ENCODE measurements at places on chromosomes 11 and 22.

- no peak for DNase-seq
These were observed 49.7 kb downstream of the RPL27A start for GRCh38 chr11:8732324-8732670.

DNA sequence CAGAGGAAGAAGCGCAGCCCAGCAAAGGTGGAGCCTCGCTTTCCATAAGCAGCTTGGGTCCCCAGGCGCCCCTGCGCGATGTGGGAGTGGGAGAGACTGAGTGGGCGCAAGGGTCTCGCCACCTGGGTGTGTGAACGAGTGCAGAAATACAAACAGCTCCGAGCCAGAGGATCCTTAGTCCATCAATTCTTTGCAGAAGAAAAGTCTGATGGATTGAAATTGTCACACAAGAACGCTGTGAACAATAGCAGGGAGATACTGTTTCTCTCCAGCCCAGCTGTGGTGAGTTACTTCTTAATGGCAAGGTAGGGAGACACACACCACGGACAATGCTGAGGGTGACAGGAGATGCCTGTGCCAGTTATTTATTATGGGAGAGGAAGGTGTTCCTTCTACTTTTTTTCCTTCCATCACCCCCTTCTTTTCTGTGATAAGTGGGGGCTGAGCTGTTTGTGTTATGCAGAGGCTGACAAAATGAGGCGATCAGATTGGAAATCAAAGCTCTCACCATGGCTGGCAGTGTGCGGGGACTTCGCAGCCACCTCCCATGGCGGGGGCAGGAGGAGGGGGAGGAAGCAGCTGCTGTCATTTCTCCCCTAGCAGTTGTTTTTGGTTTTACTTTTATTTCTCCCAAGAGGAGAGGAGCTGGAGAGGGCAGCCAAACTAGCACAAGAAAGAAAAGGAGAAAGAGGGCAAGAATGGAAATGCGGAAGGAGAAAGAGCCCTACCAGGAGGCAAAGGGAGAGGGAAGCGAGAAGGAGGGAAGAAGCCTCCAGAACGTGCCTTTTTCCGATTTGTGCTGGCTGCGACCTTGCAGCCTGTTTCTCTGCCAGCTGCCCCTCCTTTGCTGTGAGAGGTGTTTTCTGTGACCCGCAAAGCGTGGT lies 755.8 kb downstream of the NTM start:
- DNase-seq, result peak; percentile 30

DNA sequence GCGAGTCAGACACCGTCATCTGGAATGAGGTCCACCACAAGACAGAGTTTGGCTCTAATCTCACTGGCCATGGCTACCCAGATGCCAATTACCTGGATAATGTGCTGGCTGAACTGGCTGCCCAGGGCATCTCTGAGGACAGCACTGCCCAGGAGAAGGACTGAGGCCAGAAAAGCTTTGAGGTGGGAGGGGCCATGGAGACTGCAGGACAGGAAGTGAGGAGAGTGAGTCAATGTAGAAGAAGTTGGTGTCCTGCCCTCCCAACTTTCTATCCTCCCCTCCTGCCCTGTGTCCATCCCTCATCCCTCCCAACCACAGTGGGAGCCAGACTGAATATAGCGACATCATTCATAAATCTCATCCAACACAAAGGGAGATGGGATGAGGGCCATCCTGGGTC lies 8.0 kb downstream of the MPEG1 start:
- DNase-seq, result no peak

GRCh38 chr11:120554766-120555432 lies 43.4 kb downstream of the GRIK4 start:
- peak; percentile 50 for DNase-seq

GRCh38 chr11:13405220-13405619 lies 57.8 kb downstream of the BTBD10 start:
- DNase-seq, result no peak

DNA sequence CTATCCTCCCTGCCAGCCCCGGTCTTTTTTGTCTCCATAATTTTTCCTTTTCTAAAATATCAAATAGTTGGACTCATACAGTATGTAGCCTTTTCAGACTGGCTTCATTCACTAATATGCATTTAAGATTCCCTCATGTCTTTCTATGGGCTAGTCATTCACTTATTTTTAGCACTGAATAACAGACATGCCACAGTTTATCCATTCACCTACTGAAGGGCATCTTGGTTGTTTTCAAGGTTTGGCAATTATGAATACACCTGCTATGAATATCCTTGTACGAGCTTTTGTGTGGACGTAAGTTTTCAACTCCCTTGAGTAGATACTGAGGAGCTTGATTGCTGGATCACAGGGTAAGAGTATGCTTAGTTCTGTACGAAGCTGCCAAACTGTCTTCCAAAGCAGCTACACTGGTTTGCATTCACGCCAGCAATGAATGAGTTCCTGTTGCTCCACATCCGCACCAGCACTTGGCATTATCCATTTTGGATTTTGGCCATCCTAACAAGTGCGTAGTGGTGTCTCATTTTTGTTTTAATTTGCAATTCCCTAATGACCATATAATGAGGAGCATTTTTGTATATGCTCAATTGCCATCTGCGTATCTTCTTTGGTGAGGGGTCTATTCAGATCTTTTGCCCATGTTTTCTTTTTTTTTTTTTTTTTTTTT lies 21.1 kb downstream of the ALG12 start:
- DNase-seq, result no peak

DNA sequence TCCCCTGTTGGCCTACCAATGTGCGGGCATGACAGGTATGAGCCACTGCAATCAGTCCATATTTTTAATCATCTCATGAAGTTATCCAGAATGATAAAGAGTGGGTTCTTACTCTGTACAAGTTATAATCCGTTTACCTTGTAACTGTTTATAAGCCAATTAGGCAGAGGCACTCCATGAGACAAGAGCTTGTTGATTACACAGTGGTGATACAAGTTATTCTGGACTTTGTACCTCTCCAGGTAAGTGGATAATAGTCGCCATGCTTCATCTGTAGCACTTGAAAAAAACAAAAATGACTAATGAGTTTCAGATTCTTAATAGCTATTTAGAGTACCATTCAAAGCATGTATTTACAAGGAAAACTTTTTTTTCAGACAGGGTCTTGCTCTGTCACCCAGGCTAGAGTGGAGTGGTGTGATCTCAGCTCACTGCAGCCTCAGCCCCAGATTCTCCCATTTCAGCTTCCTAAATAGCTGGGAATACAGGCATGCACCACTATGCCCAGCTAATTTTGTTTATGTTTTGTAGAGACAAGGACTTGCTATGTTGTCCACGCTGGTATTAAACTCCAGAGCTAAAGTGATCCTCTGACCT lies 17.7 kb upstream of the FNBP4 start:
- no peak for DNase-seq

- no peak for DNase-seq
These were observed 111.7 kb downstream of the TEAD1 start for GRCh38 chr11:12785901-12786300.

DNA sequence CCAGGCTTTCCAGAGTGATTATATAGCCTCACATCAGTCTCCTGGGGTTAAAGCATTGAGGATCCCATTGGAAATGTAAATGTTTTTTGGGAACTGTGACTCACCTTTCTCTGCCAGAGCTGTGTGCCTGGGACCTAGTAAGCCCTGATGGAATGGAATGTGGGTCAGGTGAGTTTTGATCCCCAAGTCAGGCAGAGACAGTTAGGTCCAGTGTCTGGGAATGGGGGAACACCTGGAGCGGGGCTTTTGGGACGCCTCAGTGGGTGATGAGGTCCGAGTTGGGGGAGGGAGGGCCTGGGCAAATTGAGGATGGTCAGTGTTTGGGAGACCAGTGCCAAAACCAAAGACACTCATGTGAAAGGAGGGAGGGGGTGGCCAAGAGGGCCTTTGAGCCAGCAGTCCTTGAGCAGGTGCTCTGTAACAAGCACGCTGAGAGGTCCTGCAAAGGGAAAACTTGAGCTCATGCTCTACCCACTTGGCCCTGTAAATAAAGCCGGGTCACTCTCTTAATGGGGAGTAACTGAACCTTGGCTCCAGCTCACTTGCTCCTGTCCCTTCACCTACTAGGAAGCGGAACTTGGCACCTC lies 104.7 kb downstream of the NAV2 start:
- DNase-seq, result peak; percentile 58

DNA sequence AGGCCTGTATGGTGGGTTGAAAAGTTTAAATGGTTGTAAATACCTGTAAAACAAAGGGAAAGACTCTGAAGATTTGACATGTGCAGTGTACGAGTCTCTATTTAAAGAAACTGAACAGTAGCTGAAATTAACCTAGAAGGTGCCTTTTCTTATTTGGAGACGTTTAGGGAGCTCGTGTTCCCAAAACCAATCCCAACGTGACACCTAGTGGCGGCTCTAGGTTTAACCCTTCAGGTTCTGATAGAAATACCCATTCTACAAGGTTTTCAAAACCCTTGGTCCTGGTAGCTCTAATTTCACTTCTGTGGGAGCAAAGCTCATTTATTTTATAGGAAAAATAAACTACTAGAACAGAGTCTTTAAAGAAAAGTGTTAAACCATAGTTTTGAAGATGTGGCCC lies 258.3 kb downstream of the LRRC4C start:
- peak; percentile 36 for DNase-seq

- DNase-seq, result no peak
These were observed 4.9 kb downstream of the SSH3 start for GRCh38 chr11:67308031-67308866.

- no peak for DNase-seq
These were observed 29.5 kb upstream of the CCDC34 start for GRCh38 chr11:27392278-27393114.

DNA sequence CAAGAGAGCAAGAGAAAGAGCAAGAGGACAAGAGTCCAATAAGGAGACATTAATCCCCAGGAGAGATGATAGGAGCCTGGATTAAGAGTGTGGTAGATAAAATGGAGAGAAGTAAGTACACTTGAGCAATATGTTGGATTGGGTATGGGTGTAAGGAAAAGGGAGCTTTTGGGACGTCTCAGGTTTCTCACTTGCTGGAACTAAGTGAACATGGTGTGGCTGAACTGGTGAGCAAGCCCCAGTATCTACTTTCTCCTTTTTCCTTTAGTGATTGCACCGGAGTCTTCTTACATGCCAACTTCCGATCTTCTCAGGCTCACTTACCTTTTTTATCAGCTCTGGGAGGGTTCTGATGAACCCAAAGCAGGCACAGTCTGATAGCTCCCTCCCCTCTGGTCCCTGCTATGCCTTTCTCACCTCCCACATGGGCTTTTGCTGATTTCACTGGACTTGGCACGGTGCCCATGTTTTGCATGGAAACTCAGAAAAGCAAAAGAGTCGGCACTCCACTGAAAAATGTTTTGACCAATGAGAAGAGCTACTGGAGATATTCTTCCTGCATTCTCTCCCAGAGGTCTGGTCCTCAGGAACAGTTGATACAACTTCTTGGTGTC lies 14.5 kb upstream of the APLNR start:
- no peak for DNase-seq

DNA sequence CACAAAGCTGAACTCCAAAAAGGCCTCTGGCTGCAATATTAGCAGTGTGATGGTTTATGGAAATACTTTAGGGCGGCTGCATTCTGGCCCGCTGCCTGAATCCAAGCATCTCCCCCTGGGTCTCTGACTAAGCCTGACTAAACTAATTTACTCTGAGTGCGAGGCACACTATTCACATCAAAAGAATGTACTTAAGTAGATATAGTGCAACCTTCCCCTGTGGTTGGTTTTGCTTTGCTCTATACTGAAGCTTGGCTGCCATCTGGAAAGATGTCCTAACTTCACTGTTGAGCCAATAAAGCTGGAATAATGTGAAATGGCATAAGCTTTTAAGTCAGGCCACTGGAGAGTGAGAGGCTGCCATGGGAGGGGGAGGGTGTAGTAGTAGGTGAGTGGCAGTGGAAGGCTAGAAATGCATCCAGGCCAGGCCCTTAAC lies 321.6 kb downstream of the AASDHPPT start:
- no peak for DNase-seq

DNA sequence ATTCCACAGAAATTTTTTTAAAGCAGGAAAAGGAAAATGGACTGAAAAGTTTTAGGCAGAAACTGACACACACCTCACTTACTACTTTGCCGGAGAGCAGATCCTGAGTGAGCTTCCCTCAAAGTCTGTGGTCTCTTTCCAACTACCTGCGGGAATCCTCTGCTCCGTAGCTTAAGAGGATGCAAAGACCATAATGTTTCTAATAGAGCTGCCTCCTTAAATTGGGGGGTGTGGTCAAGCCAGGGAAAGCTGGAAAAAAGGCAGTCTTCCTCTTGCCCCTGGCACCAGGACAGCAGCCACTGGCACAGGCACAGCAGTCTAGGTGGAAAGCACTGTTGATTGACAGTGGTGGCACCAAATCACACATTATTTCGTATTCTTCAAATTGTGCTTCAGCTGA lies at the start of gene ETS1:
Gene ETS1, minus strand, starts transcription at position 144 of the 400 bp plus-strand sequence. CDS start 14,428 bp downstream, outside the sequence.
- DNase-seq, result peak; percentile 51

DNA sequence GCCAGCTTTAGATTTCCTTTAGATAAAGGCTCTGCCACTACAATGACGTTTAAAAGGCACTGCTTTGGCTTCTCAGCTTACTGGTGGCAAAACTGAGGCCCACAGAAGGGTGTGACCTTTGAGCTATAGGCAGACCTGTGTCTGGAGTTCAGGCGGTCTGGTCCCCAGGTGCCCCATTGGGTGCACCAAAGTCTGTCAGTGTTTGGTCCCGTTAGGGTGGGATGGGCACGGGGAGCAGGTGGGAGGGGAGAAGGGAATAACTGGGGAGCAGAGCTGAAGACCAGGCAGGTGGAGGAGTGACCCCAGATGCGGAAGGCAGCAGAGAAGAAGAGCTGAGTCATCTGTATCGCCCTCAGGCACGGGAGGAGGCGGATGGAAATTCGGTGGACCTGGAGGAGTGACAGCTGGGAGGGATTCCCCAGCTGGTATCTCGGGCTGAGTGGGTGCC lies 45.3 kb upstream of the GCAT start:
- DNase-seq, result no peak

- no peak for DNase-seq
These were observed 74.7 kb upstream of the DRD2 start for GRCh38 chr11:113549611-113550578.

DNA sequence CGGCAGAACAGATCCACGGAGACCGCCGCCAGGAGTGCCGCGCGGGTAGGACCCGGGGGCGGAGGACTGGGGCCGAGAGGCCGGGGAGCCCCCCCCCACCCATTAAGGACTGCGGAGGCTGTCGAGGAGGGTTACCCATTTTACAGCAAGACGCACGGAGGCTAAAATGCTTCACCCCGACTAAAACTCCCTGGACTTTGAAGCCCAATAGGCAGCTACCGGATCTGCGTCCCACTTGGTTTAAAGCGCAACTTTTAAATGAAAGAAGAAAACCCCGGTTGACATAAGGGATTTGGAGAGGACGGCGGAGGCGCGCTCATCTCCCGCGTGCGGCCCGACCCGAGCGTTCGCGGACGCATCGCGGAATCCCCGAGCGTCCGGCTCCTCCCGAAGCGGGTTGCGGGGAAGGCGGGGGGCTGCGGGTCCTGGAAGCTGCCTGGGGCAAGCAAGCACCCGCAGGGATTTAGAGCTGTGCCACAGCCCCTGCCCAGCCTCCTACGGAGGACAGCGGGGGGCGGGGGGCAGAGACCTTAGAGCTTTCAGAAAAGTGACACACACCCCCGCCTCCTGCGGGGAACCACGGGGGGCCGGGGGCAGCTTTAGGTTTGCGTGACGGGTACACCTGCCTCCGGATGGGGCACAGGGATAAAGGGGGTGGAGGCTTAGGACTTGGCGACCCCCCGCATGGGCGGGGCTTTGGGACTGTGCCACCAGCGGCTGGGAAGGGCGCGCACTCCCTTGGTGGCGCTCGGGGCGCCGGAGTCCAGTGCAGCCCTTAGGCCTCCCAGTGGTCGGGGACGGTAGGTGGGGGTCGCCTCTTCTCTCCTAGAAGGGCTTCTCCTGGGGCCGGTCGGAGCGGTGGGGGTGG lies 760 bp upstream of the CELSR1 start:
- DNase-seq, result peak; percentile 63

Data from iPS-NIHi11 (cell line).